ENCODE measurements at places on chromosomes 12 and 14.

DNA sequence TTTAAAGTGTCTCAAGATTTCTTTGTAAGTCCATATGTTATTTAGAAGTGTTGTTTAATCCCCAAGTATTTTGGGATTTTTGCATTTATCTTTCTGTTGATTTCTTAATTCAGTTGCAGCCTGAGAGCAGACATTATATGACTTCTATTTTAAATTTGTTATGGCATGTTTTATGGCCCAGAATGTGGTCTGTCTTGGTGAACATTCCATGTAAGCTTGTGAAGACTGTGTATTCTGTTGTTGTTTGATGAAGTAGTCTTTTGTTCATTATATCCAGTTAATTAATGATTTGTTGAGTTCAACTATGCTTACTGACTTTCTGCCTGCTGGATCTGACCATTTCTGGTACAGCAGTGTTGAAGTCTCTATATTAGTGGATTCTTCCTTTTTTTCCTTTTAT, 34.0 kb downstream of the LEMD3 start:
- no peak for DNase-seq

GRCh38 chr14:92321701-92322100, 1.3 kb upstream of the SLC24A4 start:
- no peak for DNase-seq

DNA sequence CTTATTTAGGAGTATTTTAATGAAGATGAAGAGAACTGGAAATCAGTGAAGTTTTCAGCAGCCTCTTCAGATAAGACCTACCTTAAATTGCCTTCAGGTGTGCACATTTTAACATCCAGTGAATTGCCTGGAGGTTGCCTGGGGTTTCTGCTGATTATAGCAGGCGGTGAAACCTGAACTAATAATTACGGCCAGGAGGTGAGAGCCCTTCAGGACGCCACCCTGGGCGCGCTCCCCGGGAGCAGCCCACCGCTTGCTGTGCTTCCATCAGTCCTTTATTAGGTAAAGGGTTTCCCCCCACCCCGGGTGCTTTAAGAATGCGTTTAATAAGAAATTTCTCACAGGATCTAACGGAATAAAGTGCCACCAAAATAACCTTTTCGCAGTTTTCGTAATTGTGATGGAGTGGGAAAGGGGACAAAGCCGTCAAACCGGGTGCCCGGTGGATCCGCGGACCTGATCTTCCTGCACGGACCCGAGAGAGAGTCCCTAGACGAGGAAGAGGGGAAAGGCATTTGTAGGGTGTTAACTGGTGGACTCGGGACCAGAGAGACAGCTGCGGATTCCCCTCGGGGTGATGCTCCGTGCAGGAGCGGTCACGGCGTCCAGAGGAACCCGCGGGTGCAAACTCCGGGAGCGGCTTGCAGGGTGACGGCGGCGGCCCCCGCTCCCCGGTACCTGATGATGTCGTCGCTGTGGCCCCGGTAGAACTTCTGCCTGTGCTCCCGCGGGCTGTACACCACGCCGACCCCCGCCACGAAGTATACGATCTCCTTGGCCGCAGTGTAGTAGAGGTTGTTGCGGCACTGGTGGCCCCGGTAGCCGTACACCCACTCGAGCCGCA, 902 bp downstream of the EML5 start:
- DNase-seq = no peak

DNA sequence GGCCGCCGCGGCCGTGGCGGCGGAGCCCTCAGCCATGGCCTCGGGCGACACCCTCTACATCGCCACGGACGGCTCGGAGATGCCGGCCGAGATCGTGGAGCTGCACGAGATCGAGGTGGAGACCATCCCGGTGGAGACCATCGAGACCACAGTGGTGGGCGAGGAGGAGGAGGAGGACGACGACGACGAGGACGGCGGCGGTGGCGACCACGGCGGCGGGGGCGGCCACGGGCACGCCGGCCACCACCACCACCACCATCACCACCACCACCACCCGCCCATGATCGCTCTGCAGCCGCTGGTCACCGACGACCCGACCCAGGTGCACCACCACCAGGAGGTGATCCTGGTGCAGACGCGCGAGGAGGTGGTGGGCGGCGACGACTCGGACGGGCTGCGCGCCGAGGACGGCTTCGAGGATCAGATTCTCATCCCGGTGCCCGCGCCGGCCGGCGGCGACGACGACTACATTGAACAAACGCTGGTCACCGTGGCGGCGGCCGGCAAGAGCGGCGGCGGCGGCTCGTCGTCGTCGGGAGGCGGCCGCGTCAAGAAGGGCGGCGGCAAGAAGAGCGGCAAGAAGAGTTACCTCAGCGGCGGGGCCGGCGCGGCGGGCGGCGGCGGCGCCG, 381 bp downstream of the YY1 start:
- peak; percentile 64 for DNase-seq

DNA sequence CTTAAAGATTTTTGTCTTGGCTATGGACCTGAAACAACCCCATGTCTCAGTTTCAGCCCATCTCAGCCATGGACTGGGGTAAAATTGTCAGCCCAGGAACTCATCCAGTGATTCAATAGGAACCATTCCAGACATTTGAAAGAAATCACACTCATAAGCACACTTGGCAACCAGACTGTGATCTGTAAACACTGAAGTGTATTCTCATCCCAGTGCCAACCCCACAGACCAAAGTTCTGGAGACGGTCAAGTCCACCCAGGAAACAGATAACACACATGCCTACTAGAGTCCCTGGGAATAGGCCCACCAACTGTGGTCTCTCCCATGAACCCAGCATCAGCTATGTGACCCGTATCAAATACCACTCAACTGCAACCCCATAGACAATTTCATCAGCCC, 804.6 kb downstream of the TRHDE start:
- no peak for DNase-seq

DNA sequence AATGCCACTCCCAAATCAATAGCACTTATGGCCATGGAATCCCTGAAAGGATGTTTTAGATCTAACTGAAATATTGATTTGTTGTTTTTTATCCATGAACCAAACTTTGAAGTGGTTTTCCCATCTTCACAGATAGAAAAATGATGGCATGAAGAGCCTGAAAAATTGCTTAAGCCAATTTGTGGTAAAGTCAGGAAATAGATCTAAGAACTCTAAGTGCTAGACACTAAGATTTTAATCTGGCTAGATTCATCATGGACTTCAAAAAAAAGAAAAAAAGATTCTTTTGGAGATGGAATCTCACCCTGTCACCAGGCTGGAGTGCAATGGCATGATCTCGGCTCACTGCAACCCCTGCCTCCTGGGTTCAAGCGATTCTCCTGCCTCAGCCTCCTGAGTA, 45.0 kb upstream of the STRN3 start:
- no peak for DNase-seq

- DNase-seq = no peak
These were observed 155.5 kb downstream of the DACT1 start for GRCh38 chr14:58793131-58793740.

DNA sequence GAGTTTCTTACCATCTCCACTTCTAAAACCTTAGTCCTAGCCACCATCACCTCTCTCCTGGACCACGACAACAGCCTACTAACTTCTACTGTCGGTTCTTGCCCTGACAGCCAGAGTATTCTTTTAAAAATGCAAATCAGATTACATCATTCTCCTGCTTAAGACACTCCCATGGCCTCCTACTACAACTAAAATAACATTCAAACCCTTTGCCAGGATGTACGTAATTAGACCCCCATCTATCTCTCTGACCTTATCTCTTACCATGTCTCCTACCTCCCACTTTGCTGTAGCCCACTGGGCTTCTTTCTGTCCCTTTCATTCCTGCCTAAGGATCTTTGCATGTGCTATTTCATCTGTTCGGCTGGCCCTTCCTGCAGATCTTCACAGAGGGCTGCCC, 27.6 kb downstream of the TRIM9 start:
- DNase-seq = no peak

GRCh38 chr14:104856157-104856868, 8.8 kb upstream of the CEP170B start:
- no peak for DNase-seq

GRCh38 chr14:30995689-30996088, 29.8 kb upstream of the AP4S1 start:
- DNase-seq = no peak

DNA sequence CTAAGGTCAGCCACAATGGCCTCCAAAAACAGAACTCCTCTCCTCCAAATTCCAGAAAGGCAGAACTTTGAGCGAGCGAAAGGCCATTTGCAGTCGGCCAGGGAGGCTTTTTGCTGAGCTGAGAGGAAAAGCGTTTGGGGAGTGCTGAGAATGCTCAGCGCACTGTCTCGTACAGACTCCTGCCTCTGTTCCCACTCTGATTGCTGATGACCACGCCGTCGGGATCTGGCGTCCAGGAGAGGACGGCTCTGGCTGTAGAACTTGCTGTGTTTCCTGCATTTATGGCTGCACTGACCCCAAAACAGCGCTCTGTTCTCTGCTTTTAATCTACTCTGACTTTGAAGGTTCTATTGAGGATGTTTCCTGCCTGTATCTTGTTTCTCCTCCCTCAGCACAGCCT, 82.4 kb upstream of the WSCD2 start:
- no peak for DNase-seq

GRCh38 chr12:82407481-82407880, 49.2 kb downstream of the METTL25 start:
- no peak for DNase-seq

DNA sequence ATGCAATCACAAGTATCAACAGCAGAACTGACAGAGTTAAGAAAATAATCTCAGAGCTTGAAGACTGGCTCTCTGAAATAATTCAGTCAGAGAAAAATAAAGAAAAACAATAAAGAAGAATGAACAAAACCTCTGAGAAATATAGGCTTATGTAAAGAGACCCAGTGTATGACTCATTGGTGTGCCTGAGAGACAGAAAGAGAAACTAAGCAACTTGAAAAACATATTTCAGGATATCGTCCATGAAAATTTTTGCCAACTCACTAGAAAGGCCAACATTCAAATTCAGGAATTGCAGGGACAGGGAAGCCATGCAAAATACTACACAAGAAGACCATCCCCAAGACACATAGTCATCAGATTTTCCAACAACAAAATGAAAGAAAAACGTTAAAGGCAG, 56.2 kb downstream of the APOBEC1 start:
- no peak for DNase-seq

- DNase-seq = no peak
These were observed 417.7 kb downstream of the TMEM121 start for GRCh38 chr14:105943973-105944602.

GRCh38 chr12:57756406-57757341, 1.8 kb downstream of the MARCHF9 start:
- peak; percentile 60 for DNase-seq

- DNase-seq = no peak
These were observed 727.6 kb downstream of the DIO2 start for GRCh38 chr14:79483477-79484388.

- no peak for DNase-seq
These were observed 157.4 kb downstream of the KICS2 start for GRCh38 chr12:64064706-64065105.

DNA sequence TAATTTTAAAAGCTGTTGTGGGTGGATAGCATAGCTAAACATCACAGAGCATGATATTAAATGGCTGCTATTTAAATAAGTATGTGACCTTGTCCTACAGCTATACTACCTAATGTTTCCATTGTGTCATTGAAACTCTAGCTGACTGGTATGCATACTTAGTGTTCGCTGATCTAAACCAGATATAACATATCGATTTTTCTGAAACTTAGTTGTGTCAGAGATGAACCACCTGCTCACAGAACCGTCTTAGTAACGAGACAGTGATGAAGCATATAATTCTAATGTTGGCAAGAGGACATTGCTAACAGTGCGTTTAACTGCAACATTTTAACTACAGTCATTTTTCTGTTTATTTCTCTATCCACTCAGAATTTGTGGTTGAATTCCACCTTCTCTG, 36.1 kb upstream of the NUAK1 start:
- no peak for DNase-seq

GRCh38 chr12:128745772-128746689, 77.7 kb downstream of the SLC15A4 start:
- no peak for DNase-seq

DNA sequence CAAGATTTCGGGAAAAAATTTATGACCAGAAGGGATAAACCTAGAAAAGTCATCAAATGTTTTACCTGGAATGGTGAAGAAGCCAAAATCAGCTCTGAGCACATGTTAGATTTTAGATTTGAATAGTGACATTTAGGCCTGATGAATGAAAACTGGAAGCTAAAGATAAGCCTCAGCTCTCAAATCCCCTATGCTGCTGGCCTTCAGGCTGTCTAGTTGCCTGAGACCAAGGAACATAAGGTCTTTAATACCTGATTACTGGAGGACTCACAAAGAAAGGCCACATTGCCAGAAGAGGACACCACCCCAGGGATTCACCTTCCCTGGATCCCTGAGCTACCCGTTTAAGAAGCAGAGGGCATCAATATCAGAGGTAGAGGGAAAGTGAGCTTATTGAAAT, 56.6 kb downstream of the BCL2L14 start:
- DNase-seq = no peak

DNA sequence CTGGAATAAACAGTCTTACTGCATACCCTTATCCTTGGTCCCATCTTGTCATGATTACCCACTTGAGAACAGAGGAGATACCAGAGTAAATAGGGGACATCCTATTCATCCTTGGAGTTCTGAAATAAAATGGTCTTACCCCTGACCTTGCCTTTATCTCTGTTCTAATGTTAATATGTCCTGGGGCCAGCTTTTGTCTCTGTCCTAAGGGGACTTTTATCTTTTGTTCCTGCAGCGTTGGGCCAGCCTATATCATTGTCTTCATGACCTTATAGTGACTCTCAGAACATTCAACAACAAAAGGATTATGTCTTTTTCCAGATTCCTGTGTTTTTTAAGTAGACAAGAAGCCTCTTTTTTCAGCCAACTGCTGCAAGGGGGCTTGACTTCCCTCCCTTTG, 1057.5 kb downstream of the LRFN5 start:
- DNase-seq = no peak

DNA sequence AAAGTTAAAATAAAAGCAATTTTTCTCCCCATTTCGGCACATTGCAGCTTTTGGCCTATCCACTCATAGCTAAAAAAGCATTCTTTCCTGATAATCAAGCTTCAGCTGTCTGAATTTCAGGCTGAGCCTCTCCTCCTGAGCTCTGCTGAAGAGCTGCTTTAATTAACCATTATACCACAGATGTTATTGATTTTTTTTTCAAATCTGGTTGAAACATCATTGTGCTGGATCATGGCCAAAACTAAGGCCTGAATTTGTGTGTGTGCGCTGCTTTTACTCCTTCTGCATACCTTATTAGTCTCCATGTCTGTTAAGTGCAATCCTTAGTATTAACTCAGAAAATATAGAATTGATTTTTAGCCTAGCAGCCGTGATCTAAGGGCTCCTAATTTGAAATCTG, 52.3 kb downstream of the MBIP start:
- DNase-seq = no peak

DNA sequence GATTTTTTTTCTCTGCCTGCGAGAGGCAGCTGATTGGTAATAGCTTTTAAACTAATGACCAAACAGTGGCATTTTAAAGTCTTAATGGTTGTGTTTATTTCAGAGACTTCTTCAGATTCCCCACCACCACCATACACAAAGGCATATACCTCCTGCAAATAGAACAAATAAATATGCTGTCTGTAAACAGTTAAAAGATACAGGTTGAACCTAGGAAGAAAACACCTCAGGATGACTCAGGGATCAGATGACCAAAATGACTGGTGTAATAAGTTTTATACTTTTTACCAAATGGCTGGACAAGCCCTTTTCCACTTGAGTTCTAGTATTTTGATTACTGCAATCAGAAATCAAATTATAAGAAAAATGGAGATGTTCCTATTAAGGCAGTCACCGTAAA, 364.1 kb downstream of the PAWR start:
- DNase-seq = no peak

- no peak for DNase-seq
These were observed 9.8 kb upstream of the RARG start for GRCh38 chr12:53241623-53242412.
